NCI-H1436 treated with DMSO at 0.1 percent for 48 hours (cell line): ENCODE measurements at places on chromosomes 3 and 15.

GRCh38 chr15:36601497-36601932 lies 22.1 kb downstream of the CDIN1 start:
- DNase-seq = no peak

DNA sequence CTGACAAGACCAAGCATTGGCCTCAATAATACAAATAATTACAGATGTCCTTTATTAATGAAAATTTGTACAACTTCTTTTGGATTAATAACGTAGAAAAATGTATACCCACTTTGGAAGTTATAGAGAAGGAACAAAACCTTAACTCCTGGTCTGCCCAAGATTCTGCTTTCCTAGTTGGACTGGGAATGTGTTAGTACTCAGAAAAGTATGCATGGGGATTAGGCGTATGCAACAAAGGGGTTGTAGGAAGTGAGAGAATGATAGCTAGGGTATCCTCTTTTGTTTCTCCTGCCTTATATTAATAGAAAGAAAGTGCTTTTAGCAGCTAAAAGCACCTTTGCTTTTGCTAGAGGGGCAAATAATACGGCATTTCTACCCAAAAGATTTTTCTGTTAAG lies 116.2 kb upstream of the LRRFIP2 start:
- no peak for DNase-seq

DNA sequence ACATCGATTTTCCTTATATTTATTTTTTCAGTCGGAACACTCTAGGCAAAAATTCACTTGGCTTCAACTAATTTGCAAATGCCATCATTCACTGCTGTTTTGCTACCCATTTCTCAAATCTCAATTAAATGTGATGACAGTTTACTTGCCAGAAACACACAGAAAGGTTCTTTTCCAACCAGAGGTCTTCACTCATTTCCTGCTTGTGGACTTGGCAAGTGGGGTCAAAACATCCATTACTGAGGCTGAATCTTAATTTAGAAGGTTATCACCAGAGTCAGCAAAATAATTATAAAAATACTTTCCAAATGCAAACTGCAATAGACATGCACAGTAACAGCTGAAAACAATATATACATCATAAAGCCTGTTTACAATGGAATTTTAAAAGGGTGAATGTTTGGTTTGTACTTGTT lies 625.4 kb upstream of the TBL1XR1 start:
- no peak for DNase-seq

DNA sequence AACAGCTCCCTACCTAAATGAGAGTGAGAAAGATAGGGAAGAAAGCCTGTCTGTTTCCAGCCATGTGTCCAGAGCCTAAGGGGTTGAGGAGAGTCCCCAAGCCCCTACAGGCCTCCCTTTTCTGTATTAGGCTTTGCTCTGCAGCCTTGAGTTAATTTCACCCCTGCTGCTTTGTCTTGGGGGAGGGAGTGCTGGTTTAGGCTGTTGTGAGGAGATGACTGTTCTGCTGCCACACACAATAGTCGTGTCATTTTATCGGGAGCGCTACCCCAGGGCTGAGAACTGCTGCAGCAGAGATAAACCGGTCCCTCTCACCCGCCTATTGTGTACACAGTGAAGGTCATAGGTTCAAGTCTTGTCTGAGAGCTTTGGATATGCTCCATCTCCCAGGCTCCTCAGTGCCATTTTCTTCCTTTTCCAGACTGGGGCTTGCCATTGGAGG lies 1.4 kb downstream of the ZNF609 start:
- DNase-seq = no peak

- no peak for DNase-seq
Measured at GRCh38 chr3:42302924-42303634, 37.1 kb upstream of the CCK start.

DNA sequence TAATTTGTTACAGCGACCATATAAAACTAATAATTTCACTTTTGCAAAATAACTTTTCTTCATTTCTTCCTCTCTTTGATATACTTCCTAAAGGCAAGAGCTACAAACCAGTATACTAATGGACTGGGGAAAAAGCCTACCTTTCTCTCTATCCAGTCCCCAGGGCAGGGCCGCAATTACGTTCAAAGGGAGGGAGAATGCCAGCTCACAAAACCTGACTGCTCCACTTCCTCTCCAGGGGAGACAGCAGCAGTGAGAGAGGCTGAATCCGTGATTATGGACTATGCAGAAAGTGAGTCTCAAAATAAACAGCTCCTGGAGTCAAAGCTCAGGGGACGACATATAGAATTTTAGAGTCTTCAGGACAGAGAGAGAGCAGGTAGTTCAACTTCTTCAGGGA lies 126.9 kb upstream of the HES1 start:
- DNase-seq = peak; percentile 51

- no peak for DNase-seq
Measured at GRCh38 chr3:73072634-73073033, 11.2 kb downstream of the EBLN2 start.

- no peak for DNase-seq
Measured at GRCh38 chr3:127180859-127181258, 12.1 kb upstream of the PRR23E start.

DNA sequence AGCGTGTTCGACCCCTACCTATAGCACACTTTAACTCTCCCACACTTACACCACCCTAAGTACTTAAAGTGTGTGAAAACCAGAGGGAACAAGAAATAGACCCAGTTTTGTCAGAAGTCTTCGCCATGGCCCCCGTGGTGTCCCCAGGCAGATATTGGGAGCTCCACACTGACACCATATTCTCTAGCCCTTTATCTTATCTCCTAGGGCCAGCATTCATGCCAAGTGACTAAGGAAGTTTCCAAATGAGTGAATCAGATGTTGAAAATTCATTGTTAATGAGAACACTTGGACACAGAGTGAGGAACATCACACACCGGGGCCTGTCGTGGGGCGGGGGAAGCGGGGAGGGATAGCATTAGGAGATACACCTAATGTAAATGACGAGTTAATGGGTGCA lies 31.8 kb downstream of the P3H2 start:
- DNase-seq = no peak

DNA sequence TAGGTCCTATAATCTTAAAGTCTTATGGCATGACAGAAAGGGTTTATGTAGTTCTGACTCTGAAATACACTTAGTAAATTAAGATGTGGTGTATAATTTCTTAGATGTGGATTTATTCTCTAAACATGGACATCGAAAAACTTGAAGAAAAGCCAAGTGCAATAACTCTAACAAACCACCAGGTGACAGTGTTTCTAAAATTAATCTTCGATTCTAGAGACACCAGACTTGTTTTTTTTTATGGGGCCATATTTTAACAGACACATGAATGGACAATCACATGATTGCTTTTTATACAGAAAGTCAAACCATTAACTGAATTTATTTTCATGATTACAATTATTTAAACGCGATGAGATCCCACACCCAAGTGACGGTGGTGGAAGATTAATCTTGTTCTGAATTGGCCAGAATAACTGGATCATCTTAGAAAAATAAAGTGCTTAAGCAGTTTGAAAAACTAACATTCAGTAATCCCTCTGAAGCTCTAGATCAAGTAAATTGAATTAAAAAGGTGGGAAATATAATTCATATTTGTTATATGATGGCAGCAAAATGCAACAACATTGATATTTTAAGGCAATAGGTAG lies 305.1 kb downstream of the LSAMP start:
- peak; percentile 20 for DNase-seq

- DNase-seq = no peak
Measured at GRCh38 chr3:193407112-193407511, 28.6 kb upstream of the ATP13A5 start.

DNA sequence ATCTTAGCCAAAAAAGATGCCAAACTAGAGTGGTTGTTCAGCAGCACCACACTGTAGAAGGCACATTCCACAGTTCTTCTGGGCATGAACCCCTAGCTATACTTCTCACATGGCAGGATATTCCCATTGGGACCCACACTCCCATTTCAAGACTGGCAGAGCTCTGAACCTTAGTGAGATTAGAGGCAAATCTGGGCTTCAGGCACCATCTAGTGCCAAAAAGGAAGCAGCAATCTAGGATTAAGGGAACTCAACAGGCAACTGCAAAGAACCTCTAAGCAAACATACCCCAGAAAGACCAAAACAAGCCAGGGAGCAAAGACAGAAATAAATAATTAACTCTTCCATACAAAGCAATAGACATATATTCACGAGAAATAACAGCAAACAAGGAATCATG lies 66.2 kb downstream of the TAFA4 start:
- DNase-seq = no peak

- DNase-seq = no peak
Measured at GRCh38 chr3:473033-473800, 276.7 kb downstream of the CHL1 start.

- DNase-seq = no peak
Measured at GRCh38 chr3:134857776-134858362, 62.8 kb downstream of the EPHB1 start.

GRCh38 chr15:81304226-81304625 lies 19.7 kb downstream of the STARD5 start:
- no peak for DNase-seq

GRCh38 chr3:20564966-20565365 lies 379.0 kb upstream of the SGO1 start:
- DNase-seq = no peak

DNA sequence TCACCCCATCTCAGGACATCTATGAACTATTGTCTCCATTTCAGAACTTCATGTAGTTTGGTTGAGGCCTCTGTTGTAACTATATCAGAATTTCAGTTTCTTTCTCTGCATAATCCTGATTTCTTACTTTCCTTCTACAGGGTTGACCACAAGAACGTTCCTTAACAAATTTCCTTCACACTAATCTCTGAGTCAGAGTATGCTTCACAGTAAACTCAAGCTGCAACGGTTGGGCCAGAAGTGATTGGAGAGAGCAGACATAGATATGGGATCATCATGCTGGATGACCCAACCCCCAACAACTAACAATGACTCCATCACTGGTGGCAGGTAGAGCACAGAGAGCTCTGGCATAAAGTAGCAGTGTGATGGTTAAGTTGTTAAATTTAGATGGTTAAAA lies 128.8 kb upstream of the OSTN start:
- DNase-seq = no peak

- no peak for DNase-seq
Measured at GRCh38 chr3:51393564-51393963, 2.5 kb downstream of the RBM15B start.

DNA sequence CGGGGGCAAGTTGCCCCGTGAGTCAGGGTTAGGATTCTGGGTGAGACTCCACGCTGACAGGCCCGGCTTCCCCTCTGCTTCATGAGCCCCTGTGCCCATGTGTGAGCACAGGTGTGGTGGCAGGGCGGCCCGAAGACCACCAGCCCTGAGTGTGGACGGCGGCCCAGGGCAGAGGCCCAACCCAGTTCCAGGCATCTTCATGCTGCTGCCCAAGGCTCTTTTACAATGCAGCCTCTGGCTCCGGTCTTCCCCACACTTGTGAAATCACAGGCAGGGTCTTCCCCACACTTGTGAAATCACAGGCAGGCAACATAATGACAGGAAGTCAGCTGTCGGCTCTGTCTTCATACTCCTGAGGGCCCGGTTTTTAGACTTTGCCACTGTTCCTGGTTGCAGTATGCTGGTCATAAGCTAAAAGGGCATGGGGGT lies 78.8 kb downstream of the AAGAB start:
- DNase-seq = no peak

DNA sequence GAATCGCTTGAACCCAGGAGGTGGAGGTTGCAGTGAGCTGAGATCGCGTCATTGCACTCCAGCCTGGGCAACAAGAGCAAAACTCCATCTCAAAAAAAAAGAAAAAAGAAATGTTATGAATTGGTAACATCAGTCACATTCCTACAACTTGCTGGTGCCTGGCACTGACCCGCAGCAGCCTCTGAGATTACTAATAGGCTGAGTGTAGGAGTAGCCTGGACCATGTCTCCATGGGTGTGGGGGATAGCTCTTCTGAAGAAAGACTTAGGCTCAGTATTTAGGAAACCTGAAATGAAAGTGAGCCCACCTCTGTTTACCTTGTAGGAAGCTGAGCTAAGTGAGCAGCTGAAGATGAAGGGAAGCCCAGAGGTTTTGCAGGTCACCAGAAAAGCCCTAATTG lies 148.3 kb downstream of the LRRC28 start:
- DNase-seq = no peak

DNA sequence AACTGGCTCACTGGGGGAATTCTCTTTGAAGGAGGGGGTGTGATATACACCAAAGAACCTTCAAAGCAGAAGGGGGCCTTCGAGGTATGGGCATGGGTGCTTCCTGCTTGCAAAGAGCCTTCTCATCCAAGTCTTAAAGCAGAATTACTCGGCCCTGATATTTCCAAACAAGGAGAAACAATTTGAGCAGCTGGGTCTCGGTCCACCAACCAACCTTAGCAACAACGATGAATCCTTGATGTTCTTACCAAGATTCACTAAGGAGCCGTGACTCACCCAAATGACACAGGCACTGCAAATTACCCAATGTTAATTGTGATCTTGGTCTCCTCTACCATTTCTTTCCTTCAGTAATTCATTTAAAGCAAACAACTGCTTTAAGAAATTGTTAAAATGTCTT lies 7.7 kb downstream of the HOMER2 start:
- DNase-seq = no peak

GRCh38 chr15:38059665-38060064 lies 125.2 kb downstream of the TMCO5A start:
- no peak for DNase-seq
